RPMI7951 (cell line): ENCODE measurements at places on chromosomes 2 and 18. TPM values are rescaled to one million over a fixed set of nuclear protein-coding genes. Genes with fewer than 3 reads are reported as not detected.

DNA sequence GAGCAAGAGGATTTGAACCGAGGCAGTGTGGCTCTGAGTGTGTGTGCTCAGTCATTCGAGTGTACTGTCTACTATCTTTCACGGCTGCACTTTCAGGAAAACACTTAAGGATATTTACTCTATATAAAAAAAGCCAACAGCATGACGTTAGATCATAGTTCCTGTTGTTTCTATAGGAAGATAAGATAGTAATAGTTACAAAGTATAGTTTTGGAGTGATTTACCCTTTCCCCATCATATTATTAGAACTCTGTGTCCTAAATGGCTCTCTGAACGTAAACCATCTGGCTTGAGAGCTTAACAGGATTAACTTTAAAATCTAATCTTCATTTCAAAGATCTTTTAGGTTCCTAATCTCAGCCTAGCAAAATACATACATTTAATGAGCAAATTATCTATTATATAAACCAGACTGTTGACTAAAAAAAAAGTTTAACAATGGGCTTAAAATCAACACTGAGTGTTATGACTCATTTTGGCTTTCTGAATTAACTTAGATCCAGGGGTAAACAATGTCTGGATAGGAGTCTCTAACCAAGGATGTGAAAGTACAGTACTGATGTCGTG is 150.3 kb upstream of the DNMT3A start:
- peak; percentile 25 for DNase-seq

GRCh38 chr2:134178138-134178877 is 75.6 kb upstream of the MGAT5 start:
- DNase-seq: no peak

GRCh38 chr2:162317058-162317742 is 1.3 kb downstream of the IFIH1 start:
- DNase-seq: peak; percentile 13

Gene CARF
- total RNA-seq: 5.1 and 6.7 TPM in 2 replicates

DNA sequence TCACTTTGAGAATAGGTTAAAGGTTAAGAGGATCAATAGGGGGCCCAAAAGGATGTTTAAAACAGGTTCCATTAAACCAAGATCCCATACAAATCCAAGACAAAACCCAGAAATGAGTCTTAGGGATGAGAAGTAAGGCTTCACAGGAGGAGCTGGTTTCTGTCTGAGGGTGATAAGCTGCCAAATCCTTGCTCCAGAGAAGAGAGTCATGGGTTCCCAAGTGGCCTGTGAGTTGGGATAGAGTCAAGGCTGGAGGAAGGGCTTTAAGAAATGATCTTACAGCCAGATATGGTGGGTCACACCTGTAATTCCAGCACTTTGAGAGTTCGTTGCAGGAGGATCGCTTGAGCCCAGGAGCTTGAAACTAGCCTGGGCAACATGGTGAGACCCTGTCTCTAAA is 40.2 kb upstream of the LCLAT1 start:
- DNase-seq: no peak

DNA sequence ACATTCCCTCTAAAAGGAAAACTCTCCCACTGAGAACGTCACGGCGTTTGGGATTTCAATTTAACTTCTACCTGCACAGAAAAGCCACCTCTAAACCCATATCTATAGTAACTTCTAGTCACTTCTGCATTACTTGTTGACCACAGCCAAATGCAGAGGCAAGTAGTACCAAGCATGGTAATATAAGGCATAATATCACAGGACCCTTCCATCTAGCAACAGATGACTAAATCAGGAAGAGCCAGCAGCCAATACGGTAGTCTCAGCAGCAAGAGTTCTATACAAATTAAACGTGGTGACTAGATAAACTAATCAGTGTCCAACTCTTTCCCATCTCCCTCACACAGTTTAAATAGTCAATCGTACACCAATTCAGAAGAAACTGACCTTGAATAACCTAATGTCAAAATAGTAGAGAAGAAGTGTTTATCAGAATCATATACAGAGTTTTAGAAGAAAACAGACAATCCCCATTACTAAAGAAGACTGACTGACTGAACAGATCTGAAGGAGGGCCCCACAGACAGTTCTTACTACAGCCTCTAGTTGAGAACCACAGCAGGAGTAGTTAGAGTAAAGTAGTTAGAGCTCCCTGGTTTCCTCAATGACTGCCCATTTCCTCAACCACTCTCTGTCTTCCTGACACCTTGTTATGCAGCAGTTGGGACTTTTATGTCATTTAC is 30.0 kb downstream of the MEMO1 start:
- peak; percentile 49 for DNase-seq
